ENCODE measurements at places on chromosomes 11 and 22.
A peak's percentile ranks its signal among the peaks of the same experiment; 100 is the strongest.

GRCh38 chr22:47112994-47113852 is 350.8 kb downstream of the TBC1D22A start:
- DNase-seq, result no peak

- DNase-seq, result no peak
Observed at GRCh38 chr11:103893371-103893770, 143.1 kb upstream of the DDI1 start.

GRCh38 chr11:115145324-115145723 is 358.9 kb downstream of the CADM1 start:
- no peak for DNase-seq

DNA sequence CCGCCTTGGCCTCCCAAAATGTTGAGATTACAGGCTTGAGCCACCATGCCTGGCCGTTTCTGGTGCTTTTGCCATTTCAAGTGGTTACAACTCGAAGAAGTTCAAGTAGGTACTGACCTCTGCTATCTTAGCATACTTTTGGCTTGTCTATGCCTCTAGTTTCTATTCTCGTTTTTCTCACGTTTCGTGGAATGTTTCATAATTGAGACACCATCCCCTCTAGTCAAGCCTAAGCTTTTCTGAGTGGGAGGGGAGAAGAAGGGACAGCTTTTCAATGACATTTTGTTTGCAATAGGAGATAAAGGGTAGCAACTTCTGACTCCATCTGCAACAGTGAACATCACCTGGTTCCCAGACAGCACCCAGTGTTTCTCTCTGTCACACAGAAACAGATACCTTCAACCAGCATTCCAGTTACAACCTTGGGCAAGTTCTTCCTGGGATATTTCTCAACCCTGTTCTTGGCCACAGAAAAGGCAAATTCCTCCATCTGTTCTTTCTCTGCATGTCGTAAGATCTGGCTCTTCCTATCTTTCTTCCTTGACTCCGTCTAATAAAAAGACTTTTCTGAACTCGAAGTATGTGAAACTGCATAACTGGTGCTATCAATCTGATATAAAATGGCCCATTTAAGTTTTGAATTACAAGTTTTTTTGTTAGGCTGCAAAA is 25.5 kb downstream of the DDI1 start:
- DNase-seq, result no peak

- DNase-seq, result no peak
Observed at GRCh38 chr22:21612858-21613257, 17.0 kb downstream of the YDJC start.

DNA sequence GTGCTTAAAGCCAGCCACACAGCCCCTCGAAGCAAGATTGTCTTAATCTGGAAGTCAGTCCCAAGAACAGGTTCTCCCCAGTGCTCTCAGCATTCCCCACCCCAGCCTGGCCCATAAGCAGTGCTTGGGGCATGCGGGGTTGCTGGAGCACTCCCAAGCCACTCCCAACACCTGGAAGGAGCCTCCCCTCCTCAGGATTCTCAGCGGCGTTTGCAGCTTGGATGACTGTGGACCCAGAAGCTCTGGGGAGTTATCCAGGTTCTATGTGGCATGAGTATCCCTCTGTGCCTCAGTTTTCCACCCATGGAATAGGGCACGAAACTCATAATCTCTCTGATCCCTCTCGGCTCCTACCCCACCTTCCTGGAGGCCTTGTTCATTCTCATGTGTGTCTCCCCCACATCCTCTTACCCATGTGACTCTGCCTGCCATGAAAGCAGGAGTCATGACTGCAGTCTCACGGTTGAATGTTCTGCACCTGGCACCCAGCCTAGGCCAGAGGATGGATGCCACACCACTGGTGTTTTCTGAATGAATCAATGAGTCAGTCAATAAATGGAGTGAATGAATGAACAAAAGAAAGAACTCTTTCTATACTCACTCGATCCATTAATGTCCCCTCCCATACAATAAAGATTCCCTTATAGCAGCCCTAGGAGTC is 33.4 kb upstream of the WNT7B start:
- DNase-seq, result no peak

DNA sequence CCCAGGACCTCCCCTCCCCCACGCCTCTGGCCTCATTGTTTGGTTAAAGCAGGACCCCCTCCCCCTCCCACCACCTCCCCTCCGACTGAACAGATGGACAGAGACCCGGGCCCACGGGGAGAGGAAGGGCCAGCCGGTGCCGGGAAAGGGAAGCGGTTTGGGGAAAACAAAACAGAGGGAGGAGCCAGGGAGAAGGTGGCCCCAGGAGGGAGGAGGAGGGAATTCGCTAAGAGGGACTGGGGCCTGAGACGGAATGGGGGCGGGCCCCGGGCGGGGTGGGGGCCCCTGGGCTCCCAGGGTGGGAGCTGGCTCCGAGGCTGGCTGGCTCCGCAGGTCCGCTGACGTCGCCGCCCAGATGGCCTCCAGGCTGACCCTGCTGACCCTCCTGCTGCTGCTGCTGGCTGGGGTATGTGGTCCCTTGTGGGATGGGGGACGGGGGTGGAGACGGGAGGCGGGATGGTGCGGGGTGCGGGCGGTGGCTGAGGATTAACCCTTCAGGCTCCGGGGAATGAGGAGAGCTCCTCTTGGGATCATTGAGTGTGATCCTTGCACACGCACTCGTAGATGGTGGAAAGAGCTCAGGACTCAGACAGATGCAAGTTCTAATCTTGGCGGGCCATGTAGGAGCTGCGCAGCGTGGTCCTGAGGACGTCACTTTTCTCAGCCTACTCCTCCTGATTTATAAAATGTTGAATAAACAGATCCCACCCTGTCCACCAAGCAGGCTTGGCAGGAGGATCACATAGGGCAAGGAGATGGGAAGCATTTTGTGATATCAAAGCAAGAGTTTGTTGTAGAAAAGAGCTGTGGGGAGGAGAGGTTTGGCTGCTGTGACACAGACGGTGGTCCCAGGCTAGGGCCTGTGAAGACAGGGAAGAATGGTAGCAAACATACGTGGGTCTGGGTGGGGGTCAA is 688 bp downstream of the SERPING1 start:
- no peak for DNase-seq

DNA sequence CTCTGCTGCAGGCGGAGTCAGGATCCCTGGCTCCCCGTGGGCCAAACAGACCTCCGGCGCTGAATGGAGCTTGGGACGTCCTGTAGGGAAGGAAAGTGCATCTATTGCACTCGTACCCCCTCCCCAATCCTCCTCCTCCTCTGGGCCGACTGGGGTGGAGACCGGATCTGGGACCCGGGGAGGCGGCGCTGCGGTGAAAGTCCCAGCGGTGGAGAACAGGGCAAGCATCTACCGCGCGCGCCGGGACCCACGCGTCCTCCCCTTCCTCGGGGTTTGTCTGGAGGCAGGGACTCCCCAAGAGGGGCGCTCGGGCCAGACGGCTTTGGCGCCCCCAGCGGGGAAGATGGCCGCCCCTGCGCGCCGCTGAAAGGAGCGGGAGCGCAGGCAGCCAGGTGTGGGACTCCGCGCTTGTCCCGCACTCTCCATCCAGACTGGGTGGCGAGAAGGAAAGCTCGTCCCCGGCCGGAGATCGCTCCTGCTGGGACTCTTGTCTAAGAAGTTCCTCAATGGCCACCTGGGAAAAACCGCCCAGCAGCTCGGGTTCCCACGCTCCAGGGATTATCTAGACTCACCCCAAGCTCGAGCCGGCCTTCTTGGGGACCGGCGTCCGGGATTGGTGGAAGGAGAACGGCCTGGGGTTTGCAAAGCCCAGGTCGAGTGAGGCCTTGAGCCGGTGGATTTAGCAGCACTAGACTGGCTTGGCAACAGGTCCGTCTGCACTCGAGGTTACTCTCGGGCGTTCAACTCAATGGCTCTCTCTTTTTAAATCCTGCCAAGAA is 718 bp downstream of the FADS2 start:
- no peak for DNase-seq

- no peak for DNase-seq
Observed at GRCh38 chr11:35347173-35347878, 72.0 kb downstream of the SLC1A2 start.

- no peak for DNase-seq
Observed at GRCh38 chr11:123180166-123180565, 14.9 kb downstream of the CLMP start.

- no peak for DNase-seq
Observed at GRCh38 chr11:19873730-19874129, 161.1 kb downstream of the NAV2 start.

DNA sequence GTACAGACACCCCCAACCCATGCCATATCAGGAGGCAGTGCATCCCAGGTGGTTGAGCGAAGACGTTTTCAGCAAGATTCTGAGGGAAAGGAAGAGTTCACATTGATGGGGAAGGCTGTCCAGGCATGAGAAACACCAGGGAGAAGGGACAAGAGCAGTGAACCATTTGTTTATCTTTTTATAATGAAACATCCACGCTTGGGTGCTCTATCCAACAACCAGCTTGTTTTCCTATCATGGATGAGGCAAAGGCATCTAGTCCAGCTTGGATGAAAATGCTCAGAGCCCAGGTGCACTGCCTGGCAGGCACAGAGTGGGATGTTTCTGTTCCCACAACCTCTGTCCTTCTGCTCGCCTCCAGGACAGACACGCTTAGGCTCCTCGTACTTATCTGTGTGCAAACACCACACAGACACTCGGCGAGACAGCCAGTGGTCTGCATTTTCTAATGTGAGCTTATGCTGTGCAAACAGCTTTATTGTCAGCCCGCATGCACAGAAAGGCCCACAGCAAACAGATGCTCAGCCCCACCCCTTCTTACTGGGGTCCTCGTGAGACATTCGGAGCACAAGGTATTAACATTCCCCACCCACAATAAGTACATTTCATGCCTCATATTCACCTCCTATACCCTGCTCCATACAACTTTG is 45.4 kb upstream of the NTM start:
- DNase-seq, result no peak

GRCh38 chr22:35457729-35458546 is 58.0 kb downstream of the MCM5 start:
- DNase-seq, result no peak

DNA sequence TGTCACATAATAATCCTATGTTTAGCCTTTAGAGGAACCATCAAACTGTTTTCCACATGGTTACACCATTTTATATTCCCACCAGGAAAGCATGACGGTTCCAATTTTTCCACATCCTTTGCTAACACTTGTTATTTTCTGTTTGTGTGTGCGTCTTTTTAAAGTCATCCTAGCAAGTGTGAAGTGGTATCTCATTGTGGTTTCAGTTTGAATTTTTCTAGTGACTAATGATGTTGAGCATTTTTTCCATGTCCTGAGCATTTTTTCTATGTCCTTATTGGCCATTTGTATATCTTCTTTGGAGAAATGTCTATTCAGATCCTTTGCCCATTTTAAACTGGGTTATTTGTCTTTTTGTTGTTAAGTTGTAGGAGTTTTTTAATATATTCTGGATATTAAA is 53.7 kb upstream of the DEPDC7 start:
- no peak for DNase-seq

- DNase-seq, result no peak
Observed at GRCh38 chr11:110797453-110797852, 85.2 kb upstream of the ARHGAP20 start.

DNA sequence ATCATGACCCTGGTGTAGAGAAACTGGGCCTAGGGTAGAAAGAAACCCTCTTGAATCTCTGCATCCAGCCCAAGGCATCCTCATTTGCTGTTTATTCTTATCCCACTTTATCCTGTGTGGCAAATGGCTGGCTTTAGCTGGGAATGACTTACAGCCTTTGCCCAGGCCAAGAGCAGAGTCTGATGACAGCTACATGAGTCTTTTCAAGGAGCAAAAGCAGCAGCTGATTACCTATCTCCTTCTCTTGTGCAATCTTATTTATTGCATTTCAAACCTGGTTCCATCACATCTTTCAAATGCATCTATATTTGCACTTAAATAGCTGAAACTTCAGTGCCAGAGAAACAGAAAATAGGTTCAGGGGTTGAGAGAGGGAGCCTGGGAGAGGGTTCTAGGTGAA is 26.1 kb downstream of the SYT13 start:
- DNase-seq, result no peak

GRCh38 chr22:29394931-29395581 is 6.7 kb upstream of the AP1B1 start:
- peak; percentile 42 for DNase-seq

- DNase-seq, result peak; percentile 9
Observed at GRCh38 chr11:67732045-67732787, 57.8 kb upstream of the ALDH3B2 start.

DNA sequence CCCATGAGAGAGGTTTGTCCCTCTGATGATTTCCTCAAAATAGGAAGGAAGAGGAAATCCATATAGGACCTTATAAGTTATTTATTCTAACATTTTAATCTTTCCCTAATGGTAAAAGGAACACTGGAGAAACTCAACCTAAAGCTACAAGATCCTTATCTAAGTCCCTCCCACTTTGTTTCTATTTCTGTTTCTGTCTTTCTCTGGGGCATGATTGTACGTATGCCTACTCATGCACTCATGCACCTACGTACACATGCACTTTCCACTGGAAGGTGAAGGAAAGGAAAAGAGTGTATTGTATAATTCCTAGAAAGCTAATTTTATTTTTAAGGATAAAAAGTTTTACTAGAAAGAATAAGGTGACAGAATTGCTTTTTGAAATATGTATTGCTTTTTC is 125.0 kb downstream of the RAB38 start:
- no peak for DNase-seq

DNA sequence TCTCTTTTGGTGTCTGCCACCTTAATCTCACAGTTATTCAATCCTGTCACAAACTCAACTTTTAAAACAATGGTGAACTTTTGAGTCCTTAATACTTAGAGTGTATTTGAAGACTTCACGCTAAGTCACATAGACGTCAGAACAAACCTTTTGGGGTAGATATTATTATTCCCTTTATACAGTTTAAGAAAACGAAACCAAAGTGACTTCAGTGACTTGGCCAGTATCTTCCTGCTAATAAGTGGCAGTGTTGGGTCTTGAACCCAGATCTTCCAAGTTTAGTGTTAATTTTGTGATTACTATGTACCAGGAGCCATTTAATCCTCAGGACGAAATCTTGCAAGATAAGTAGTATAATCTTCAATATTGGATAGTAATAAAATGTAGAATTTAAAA is 691 bp downstream of the CEP295 start:
- DNase-seq, result no peak

DNA sequence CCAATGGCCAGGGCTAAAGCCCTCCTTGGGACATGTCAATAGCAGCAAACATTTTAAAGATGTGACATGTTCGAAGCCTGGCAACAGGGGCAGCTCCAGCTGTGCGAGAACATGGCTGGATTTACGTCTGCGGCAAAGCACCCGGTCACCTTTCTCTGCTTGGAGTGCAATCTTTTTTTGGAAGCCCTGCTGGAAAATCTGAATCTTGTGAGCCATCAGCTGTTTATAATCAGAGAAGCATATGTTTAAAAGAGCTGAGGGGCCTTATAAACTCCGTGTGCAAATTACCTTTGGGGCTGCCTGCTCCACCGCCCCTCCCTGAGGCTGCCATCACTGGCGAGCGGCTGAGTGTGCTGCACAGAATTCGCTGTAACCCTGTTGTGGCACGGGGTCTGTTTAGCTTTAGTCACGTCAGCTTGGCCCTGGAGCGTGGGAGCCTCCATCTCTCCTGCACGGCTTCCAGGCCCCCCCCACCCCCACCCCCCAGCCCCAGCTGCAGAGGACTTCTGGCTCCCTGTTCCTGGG is 9.0 kb upstream of the KCNQ1OT1 start:
- DNase-seq, result no peak
